ENCODE measurements at places on chromosomes 11 and 22.
A peak's percentile ranks its signal among the peaks of the same experiment; 100 is the strongest.

- no peak for DNase-seq
Observed at GRCh38 chr11:27290261-27291050, 72.6 kb downstream of the CCDC34 start.

- no peak for DNase-seq
Observed at GRCh38 chr22:22375576-22376351, 131.2 kb downstream of the VPREB1 start.

DNA sequence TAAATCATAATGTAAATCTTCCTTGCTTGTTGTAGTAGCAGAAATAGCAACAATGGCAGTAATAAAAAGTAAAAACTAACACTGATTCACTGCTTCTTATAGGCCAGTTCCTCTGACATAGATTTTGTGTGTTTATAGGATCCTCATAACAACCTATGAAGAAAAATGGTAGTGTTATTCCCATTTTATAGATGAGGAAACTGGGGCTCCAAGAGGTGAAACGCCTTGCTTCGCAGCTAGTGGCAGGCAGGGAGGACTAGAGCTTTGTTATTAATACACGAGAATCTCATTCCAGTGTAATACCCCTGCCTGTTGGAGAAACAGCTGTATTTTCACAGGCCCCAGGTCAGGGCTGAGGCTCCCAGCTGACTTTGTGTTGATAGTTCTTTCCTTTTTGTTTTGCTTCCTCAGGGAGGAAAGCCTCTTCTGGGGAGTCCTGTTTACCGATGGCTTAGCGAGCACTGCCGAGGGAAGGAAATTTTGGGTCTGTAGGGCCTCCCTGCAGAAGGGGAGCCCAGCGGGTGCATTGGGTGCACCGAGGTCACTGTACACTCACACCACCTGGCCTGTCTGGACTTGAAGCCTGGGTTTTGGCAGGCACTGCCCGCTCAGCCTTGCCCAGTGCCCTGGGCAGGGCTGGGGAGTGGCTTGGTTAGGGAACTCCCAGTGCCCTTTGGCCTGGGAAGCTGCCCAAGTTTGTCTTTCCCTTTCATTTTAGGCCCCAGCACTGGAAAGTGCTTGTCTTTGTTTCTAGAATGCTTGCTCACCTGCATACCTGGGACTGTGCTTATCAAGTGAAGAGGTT lies 13.5 kb downstream of the KIAA1671 start:
- DNase-seq: peak; percentile 40

GRCh38 chr11:95517453-95517852 lies 272.1 kb downstream of the FAM76B start:
- no peak for DNase-seq

DNA sequence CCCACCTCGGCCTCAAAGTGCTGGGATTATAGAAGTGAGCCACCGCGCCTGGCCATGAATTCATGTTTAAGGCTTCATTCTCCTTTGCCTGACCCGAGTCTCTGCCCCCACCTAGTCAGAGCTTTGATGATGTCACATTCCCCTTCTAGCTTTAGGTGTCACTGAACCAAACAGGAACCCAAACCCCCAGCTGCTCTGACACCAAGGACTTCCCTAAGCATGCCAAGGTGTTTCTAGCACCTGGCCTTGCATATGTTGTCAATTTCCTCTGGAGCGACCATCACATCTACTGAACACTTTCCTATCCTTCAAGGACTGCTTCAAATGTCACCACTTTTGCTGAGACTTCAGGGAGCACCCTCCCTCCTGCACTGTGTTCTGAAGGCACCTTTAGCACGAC lies 2.3 kb downstream of the F2 start:
- no peak for DNase-seq

DNA sequence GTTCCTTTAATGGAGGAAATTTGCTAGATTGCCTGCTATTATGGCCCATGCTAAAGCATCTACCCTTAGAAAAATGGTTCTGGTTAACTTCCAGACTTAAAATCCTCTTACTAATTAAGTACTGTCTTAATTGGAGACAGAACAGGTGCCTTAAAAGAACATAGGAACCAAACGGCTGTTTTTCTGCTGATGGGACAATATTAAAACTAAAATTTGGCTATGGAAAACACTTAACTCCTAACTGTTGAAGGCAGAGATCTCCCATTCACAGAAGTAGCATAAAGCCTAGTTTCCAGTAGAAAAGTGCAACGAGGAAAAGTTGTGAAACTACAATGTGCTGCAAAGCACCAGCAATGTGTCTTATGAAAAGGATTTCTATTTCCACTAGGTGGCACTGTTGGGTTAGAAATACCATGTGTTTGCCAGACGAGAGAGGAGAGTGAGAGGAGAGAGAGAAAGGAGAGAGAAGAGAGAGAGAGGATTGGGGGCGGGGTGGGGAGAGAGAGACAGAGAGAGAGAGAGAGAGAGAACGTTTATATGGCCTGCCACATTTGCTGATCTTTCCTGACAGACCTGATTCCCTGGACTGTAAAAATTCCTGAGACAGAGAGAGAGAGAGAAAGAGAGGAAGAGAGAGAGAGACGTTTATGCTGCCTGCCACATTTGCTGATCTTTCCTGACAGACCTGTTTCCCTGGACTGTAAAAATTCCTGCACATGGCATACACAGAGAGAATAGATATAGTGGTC lies 51.5 kb downstream of the FAM181B start:
- peak; percentile 55 for DNase-seq

GRCh38 chr22:42562684-42563083 lies 8.9 kb downstream of the SERHL2 start:
- no peak for DNase-seq

DNA sequence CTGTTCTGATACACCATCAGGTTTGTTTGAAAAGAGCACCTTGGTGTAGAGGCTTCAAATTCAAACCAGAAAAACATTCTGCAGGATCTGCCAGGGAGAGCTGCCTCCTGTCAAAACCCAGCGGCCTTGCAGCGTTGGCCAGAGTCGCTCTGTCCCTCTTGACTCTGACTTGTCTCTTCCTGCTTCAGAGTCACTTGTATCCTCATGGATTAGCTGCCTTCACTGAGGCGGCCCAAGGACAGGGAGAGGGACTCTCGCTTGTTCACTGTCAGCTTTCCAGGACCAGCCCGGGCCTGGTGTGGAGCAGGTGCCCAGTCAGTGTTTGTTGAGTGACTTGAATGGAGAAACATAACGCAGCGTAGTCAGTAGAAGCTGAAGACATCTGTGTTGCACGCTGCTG lies 18.0 kb downstream of the TBC1D22A start:
- no peak for DNase-seq

- DNase-seq: no peak
Observed at GRCh38 chr11:15976433-15977045, 379.8 kb downstream of the SOX6 start.

- no peak for DNase-seq
Observed at GRCh38 chr11:17719938-17720795, 796 bp downstream of the MYOD1 start.

DNA sequence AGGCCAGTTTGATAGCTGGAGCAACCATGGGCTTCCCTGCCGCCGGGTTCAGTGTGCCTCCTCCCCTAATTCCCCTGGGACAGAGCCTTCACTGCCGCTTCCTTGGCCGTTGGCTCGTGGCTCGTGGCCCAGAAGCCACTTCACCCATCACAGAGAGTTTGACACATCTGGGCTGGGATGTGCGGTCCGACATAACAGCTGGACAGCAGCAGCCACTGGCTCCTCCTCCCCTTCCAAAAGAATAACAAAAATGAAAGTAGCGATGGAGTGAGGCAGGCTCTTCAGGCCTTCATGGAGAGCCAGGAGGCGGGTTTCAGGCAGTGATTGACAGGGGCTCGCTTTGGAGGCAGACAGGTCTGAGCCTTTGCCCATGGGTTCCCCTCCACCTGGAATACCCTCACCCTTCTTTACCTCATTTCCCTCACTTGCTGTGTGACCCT lies 8.2 kb downstream of the CREB3L1 start:
- no peak for DNase-seq

- no peak for DNase-seq
Observed at GRCh38 chr11:3796346-3796745, 1.0 kb downstream of the NUP98 start.

- DNase-seq: no peak
Observed at GRCh38 chr11:13009476-13009920, 382 bp downstream of the RASSF10 start.

DNA sequence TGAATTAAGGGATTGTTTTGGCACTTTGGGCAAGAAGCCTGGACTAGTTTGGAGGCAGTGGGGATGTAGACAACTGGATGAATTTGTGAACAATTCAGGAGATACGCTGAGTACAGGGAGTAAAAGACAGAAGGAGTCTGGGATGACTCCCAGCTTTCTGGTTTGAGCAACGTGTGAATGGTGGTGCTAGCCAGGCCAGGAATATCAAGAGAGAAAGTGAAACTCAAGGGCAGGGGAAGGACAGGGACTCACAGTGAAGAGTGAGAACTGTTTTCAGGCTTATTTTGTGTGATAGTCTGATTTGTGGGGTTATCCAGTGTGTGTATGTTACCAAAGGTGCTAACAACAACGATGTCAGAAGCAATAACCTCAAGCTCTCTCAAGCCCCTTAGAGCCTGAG lies 15.9 kb downstream of the CHRM1 start:
- DNase-seq: no peak

DNA sequence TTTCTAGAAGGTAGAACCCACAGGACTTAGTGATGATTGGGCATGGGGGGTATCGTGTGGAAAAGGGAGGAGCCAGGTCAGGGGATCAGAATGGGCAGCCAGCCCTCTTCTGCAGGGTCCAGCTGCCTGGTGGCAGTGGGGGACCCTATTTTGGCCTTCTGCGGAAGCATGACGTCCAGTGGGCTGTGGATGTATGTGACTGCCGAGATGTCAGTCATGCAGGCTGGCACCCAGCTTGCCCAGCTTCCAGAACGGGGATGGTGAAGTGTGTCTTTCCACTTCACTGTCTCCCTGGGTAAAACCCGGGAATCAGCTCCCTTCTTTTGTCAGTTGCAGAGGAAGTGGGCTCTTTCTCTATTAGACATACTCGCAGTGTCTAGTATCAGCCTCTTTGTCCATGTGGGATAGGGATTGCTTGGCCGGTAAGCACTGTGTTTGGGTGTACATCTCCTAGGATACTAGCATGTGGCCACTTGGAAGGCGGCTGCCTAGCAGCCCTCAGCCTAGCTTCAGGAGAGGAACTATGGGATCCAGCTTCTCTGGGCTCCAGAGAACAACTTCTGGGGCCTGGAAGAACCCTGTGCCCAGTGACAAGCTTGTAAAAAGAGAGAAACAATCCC lies 51.4 kb downstream of the GRIK4 start:
- DNase-seq: no peak

GRCh38 chr22:23606204-23607131 lies 25.7 kb downstream of the DRICH1 start:
- no peak for DNase-seq

- DNase-seq: no peak
Observed at GRCh38 chr11:72124046-72124445, 11.5 kb upstream of the FOLR3 start.

GRCh38 chr11:123051634-123052033 lies 10.3 kb downstream of the HSPA8 start:
- no peak for DNase-seq

DNA sequence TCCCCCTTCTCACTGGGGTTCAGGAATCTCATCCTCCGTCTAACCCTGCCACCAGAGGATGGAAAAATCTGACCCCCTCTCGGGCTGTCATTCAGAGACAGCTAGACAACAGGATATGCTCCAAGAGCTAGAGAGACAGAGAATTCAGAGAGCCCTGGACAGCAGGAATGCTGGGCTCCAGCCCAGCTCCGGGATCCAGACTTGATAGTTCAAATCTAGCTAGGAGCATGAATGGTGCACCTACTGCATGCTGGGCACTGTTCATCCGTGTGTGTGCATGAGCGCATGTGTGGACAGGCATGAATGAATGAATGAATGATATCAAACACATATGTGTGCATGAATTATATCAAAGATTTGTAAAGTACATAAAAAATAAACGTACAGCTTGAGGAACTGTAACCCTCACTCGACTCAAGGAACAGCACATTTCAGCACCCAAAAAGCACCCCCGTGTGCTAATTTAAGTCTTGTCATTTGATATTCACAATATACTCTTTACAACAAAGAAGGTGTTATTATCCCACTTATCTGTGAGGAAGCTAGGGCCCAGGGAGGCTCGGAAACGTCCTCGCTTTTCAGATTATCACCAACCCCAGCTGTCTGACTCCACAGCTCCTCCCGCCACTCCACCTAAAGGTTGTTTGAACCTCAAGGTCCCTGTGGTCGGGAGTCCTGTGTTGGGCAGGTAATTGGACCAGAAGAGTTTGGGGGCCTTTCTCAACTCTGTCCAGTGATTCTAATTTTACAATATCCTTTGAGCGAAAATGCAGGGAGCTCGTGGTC lies 640 bp upstream of the VSIG10L2 start:
- no peak for DNase-seq

DNA sequence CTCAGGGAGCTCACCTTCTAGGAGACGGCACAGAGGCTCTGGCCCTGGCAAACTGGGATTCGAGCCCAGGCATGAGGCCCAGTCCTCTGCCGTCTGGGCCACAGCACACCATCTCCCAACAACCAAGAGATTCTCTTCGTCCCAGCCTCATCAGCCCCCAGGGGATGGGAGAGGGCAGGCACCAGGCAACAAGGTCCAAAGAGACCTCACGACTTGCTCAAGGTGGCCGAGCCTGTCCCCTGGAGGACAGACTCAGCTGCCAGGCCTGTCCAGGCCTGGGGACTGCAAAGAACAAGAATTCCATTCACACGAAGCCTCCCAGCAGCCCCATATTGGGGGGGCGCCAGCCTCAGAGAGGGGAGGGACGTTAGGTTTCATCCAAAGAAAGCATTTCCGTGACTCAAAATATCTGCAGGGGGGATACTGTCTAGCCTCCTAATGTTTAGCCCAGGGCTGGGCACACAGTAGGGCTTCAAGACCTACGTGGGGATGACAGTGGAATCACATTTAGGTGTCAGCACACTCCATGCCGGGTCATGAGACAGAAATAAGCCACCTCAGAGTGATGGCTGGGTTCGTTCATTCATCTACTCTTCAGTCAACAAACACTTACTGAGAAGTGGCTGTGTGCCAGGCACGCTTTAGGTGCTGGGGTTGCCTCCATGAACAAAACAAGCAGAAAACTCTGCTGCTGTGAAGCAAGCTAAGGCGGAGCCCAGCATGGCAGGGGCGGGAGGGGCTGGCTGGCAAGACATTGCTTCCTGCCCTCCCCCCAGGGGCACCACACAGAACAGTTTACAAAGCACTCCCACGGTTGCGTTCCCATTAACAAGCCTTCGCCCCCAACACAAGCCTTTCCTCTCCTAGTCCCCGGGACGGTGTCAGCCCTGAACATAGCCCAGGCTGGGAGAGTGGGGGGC lies 1.2 kb downstream of the CARNS1 start:
- no peak for DNase-seq

DNA sequence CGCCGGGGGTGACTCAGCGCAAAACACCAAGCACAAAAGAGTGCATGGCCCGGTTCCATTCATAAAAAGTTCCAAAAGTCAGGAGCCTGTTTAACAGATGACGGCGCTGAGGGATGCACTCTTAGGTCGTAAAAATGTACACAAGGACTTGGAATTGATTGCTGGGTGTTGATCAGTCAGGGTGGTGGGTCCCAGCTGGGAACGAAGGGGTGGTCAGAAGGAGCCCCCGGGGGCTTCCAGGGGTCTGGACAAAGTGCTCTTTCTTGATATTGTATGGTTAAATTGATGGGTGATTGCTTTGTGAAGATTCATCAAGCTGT lies 20.7 kb downstream of the IFITM10 start:
- no peak for DNase-seq

- DNase-seq: no peak
Observed at GRCh38 chr11:64124147-64124546, 41.8 kb downstream of the MACROD1 start.

GRCh38 chr11:72036687-72037086 lies 38.0 kb downstream of the IL18BP start:
- DNase-seq: no peak

GRCh38 chr22:50600967-50601668 lies 525 bp downstream of the MAPK8IP2 start:
- no peak for DNase-seq

Measured in SW480 (cell line).